Suppressor macrophage treated with lipopolysaccharide for 4 hours (primary cell): ENCODE measurements at places on chromosomes 5 and 9.

GRCh38 chr5:36482812-36483211, 123.6 kb upstream of the SLC1A3 start:
- DNase-seq, result no peak

GRCh38 chr5:135110785-135111596, 77.0 kb upstream of the PITX1 start:
- peak; percentile 88 for DNase-seq

DNA sequence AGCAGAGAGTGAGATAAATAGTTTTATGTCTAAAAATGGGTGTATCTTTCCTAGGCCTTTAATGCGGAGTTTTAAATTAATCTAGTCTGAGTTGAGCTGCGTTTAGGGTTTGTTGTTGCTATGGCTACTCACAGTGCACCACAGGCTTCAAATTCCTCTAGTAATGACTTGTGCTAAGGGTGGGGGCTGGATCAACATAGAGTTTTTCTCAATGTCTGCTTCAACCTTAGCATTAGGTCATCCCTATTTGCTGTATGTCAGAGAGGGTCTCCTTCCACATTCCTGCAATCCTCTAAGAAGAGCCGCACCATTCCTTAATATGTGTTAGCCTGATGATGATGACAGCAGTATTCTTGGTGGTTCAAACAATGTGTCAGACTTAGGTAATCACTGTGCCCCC, 465.6 kb upstream of the KIF2A start:
- DNase-seq, result no peak

- DNase-seq, result no peak
These were observed 397.9 kb upstream of the SGCD start for GRCh38 chr5:155929112-155929511.

DNA sequence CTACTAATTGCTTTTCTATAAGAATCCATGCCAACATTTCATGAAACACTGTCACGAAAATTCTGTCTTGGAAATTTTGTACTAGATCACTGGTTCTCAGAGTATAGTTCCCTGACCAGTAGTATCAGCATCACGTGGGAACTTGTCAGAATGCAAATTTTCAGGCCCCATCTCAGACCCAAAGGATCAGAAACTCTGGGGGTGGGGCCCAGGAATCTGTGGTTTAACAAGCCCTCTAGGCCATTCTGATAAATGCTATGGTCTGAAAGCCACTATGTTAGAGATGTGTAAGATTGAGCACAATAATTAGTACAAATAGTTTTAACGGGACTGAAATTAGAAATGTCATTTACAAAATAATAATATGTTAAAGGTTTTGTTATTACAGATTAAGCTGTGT, 615.7 kb upstream of the ARRDC3 start:
- no peak for DNase-seq

DNA sequence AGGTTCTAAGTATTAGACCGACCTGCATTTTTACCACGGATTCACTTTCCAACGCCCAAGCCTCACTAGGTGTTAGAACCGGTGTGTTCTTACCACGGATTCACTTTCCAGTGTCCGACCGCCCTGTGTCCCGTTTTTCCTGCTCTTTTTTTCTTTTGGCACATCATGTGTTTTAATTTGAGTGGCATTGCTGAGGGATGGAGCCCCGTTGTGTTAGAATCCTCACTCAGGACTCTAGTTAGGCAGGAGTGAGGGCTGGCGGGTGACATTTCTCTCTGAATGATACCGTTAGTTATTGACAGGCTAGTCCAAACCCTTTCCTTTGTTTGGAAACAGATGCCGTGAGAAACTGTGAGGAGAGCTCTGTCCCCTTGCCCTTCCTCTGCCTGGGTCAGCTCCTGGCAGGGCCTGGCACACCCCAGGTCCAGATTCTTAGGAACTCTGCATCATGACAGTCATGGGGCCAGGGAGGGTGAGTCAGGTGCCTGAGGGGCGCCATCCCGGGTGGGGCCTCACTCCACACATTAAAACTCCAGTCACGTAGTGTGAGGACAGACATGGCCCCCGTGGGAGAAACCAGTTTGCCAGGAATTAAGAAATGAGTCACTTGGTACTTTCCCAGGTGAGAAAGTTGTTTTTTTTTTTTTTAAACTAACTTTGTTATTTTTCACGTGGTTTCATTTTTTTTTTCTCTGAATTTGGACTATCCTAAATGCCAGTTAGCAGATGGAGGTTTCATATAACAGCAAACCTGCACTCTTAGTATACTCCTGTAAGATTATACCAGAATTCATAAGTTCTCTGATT, 15.8 kb downstream of the EXOC3 start:
- peak; percentile 48 for DNase-seq

DNA sequence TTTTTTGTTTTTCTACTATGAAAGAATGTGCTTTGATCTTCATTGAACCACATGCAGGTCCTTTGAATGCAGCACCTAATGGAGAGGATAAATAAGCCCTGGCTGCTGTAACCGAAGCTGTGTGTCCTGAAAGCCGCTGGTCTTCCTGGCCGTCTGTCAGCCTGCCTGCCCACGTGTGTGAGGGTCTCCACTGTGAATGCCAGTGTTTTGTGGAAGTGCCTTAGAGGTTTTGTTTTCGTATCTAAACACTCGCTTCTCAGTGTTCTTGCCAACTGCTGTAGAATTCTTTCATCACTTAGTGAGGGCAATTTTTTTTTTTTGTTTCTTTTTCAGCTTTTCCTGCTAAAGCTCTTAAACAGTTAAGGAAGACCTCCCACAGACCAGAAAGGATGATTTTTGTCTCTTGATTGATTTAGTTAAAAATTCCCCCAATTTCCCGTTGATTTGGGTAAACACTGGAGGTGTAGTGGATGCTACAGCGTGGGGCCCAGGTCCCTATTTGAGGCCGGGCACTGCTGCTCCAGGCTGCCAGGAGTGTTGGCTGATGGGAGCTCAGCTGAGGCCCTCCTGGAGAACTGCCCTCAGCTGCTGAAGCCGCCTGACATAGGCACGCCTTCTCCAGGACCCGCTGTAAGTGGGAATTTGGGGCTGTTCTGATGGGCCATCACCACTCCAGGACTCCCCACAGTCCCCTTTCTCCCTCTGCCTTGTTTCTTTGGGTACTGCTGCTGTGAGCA, 29.2 kb upstream of the PTCH1 start:
- DNase-seq, result no peak

GRCh38 chr9:1929134-1929533, 86.0 kb upstream of the SMARCA2 start:
- DNase-seq, result no peak

DNA sequence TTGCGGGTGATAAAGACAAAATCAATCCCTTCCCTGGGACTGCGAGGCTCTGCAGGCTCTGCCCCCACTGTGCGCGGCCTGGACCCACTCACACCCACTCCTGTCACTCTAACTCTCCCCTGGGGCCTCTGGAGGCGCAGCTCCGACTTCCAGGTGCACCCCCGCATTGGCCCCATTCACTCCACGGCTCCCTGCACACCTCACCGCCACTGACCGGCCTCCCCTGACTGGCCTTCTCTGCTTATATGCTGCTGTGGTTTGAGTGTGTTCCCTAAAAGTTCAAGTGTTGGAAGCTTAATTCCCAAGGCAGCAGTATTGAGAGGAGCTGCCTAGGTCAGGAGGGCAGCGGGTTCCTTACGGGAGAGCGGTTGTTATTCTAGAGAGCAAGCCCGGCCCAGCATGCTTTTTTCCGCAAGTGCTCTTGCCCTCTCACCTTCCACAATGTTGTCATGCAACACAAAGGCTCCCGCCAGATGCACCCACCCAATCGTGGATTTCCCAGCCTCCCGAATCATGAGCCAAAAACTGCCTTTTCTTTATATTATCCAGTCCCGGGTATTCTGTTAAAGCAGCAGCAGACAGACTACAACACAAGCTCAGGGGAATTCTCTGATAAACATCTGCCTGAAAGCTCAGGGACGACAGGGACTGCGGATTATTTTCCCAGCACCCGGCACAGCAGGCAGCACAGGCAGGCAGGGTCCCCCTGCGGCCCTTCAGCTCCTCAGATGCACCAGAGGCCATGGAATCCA, 73.5 kb upstream of the LRRTM2 start:
- DNase-seq, result no peak

GRCh38 chr5:146785065-146785464, 93.5 kb downstream of the PPP2R2B start:
- DNase-seq, result peak; percentile 28

DNA sequence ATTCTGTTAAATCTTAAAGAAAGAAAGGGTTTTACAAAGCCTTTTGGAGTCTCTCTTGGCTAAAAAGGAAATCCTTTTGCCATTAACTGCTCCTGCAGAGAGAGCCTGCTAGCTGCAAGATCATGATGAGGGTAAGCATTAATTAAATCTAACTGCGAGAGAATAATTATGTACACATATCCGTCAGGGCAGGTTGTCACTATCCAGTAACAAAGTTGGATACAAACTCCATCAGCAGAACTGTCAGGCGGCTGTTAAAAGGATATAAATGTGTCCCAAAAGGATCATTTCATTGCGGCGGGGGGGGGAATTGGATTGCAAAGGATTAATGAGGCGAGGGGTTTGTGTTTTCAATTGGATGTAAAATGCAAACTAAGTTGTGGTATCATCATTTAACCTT, 289.3 kb downstream of the ASTN2 start:
- DNase-seq, result no peak

DNA sequence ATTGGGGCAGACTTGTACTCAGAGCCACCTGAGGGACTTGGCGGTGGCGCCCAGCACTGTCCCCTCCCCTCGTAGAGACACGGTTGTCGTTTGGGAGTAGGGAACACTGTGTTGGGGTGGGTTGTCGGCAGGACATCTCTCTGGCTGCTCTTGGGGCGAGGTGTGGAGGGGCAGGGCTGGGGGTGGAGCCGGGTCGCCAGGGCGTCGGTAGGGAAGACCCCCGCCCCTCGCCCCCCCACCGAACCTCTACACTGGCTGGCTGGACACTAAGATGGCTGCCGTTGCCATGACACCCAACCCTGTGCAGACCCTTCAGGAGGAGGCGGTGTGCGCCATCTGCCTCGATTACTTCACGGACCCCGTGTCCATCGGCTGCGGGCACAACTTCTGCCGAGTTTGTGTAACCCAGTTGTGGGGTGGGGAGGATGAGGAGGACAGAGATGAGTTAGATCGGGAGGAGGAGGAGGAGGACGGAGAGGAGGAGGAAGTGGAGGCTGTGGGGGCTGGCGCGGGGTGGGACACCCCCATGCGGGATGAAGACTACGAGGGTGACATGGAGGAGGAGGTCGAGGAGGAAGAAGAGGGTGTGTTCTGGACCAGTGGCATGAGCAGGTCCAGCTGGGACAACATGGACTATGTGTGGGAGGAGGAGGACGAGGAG, 778 bp downstream of the TRIM41 start:
- no peak for DNase-seq

DNA sequence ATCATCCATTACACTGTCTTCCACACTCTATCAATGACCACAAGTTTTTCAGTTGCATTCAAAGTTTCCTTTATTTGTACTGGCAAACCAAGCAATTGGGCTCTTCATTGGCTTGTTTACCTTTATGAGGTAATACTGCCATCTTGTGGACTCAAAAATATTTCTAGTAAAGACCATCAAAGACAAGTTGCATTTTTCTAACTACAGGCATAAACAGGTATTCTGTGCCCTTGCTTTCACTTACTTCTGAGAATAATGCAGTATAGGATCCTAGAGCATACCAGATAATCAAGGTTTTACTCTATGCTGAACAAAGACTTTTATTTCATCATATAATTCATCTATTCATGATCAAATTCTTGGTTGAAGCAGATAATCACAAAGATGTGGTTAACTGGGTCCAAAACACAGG, 173.7 kb upstream of the POU5F2 start:
- DNase-seq, result peak; percentile 67

DNA sequence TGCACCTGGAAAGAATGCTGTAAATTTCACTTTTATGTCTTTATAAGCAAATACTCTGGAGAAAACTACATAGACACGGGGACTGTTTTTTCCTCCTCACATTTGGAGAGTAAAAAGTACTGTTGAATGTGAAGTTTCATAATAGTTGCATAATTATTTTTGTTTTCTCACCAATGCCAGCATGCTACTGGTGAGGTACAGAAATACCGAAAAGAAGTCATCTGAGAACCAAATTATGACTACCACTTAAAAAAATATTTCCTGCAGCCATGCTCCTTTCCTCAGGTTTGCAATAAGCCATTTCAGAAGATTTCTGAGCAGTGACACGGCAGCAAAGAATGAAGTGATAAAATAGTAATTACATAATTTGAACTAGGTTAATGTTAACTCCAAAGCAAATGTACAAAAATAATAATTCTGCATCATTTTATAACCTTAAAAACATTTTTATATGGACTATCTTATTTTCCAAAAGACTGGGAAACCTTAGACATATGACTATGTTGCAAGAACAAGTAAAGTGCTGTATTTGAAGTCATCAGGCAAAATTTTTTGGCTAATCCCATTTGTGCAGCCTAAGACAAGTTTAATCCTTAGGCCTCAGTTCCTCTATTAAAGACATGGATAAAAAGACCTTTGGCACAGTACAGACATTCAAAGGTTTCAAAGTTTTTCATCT, 144.7 kb downstream of the PCSK1 start:
- no peak for DNase-seq

- DNase-seq, result no peak
These were observed 37.8 kb upstream of the ADRB2 start for GRCh38 chr5:148788636-148789035.

DNA sequence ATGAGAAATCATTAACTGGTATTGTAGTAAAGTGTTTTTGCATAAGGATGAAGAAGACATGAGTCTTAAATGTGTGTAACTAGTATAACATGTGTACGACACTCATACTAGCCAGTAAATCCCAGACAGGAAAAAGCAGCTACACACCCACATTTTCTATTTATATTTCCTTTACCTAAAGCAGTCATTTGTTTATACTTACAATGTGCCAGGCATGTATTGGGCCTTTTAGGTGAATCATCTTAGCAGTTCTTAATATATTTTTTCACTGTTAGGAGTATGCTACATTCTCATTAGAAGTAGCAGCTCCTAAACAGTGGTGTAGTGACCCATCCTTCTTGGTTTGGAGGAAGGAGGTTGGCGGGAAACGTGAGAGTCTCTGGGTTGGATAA, 55.8 kb upstream of the TMC1 start:
- DNase-seq, result no peak

DNA sequence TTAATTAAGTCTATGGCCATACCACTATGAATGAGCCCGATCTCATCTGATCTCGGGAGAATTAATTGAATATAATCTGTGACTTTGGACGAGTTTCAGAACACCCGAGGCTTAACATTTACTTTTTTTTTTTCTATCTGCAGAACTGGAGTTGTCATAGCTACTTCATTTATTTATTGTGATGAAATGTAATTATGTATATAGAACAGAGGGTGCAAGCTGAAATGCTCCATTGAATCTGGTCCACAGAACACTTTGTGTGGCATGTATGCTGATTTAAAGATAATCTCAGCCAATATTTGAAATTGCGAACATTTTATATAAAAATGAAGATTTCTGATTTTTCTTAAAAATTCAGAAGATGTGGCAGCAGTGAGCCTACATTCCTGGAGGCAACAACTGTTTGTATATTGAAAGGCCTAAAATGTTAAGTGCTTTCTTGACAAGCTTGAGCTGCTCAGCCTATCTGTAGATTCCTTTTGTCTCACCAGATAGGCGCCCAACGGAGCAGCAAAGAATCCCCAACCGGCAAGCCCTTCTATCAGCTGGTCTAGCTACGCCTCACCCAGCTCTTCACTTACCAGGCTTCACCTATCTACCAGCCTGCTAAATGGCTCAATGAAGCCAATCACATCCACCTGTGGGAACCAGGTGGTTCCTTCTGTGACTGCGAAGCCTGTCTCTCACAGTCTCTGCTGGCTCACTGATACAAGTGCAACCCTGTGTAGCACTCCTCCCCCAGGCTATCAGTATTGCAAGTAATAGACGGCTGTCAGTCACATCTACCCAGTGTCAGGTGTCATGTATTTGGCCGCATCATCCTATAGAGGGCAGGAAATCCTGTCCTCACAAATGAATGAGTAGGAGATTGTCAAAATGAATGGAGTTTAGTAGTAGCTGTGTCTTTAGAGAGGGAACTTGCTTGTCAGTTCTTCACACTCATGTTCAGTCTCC, 170.6 kb upstream of the MRPS30 start:
- DNase-seq, result no peak
